ENCODE measurements at places on chromosomes 7 and 10. TPM values are rescaled to one million over a fixed set of nuclear protein-coding genes. Genes with fewer than 3 reads are reported as not detected.

GRCh38 chr7:28355635-28356319 lies 56.5 kb upstream of the CREB5 start:
- H3K27me3 ChIP-seq = no peaks in the 10 kb centered on the region
- no peak for DNase-seq
- no peak overlapping the region for H3K4me3 ChIP-seq
- no peaks in the 10 kb centered on the region for H3K36me3 ChIP-seq
- peak overlapping the region; percentile 45 for H3K27ac ChIP-seq

DNA sequence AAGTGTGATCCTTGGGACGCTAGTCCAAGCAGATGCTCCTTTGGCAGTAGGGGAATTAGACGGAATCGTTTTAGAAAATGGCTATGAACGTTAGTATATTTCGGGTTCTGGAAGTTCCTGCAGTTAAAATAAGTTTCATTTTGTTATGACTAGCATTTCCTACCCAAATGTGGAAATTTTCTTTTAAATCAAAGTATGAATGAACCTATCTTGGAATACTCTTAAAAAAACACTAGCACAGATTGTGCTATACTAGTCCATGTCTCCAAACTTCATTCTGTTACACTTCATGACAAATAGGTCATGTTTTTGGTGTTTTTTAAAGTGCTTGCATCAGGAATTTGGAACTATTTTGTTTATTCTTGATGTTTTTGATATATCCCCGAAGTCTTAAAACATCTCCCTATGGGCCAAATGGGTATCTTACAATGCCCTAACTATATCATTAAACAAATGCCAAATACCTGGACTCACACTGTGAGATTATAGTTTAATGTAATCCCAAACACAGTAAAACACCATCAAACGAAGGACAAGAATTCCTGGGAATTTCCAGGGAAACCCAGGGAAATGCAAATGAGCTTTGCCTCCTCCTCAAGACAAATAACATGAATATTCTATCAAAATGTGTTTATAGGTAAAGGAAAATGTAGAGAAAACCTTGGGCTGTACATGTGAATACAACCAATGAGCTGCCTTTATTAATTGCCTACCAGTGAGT lies 75.9 kb upstream of the PTPRZ1 start:
- H3K27ac ChIP-seq = no peak overlapping the region
- no peaks in the 10 kb centered on the region for H3K27me3 ChIP-seq
- DNase-seq = no peak
- no peak overlapping the region for H3K4me3 ChIP-seq
- H3K36me3 ChIP-seq = no peaks in the 10 kb centered on the region

DNA sequence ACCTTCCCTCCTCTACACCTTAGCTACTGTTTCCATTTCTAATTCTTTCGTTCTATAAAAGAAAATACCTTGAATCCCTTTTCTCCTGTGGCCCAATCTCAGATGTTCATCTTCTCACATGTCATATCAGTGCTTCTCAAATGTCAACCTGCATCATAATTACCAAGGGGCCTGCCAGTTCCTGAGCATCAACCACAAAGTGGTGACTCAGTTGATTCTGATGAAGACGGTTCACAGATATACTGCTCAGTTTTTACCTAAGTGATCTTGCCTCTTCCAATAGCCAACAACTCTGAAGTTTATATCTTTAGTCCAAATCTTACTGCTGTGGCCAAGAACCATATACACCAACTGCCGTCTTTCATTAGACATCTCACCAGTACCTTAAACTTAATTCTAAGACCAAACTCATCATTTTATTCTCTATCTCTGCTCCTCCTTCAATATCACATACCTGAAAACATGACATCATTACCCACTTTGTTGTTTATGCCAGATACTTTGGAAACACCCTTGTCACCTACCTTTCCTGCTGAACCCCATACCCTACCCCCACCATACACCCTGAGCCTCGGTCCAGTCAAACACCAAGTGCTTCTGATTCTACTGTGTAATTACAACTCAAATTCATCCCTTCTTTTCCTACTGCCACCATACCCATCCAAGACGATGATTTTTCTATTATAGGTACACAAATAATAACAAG lies 115.5 kb downstream of the LMBR1 start:
- H3K4me3 ChIP-seq = no peak overlapping the region
- H3K27ac ChIP-seq = no peak overlapping the region
- no peak for DNase-seq
- H3K4me1 ChIP-seq = no peaks in the 10 kb centered on the region
- no peaks in the 10 kb centered on the region for H3K27me3 ChIP-seq
- H3K36me3 ChIP-seq = peaks cover 8% of the 10 kb centered on the region

GRCh38 chr10:79326361-79327089 lies 20.7 kb upstream of the PPIF start:
- no peaks in the 10 kb centered on the region for H3K27me3 ChIP-seq
- no peaks in the 10 kb centered on the region for H3K36me3 ChIP-seq
- no peak overlapping the region for H3K27ac ChIP-seq
- no peak overlapping the region for H3K4me3 ChIP-seq
- no peaks in the 10 kb centered on the region for H3K4me1 ChIP-seq
- DNase-seq = no peak

Gene CALML5
- total RNA-seq = not detected

DNA sequence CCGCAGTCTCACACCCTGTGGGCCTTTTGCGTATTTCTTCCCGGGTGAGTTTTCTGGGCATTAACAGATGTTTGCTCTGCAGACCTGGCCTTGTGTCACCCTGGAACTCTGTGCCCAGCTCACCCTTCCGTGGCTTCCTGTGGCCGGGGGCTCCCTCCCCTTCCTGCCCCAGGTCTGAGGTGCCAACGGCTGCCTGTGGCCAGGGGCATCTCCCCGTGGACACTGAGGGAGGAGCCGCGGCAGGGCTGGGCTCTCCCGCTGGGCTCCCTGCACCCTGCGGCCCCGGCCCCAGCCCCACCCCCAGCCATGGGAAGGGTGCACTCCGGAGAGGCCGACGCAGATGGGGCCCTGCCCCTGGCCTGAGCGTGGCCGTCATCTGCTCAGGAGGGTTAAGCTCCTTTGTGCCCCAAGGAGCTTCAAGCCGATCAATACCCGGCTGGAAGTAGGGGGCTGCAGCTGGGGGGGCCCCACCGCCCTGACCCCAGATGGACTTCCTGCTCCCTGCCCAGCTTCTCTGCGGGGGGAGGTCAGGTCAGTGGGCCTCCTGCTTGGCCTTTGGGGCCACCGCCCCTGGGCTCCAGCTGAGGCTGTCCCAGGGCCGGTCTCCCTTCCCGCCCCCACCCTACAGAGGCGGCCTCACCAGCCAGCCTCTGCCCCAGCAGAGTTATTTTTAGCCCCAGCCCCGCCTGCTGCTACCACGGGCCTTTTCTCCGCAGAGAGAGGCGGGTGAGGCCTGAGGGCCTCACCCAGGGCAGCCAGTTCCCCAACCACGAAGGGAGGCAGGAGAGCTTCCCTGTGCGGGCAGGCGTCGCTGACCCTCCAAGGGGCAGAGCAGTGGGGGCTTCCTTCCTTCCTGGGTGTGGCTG lies 24.2 kb downstream of the PWWP2B start:
- H3K4me1 ChIP-seq = peaks cover 69% of the 10 kb centered on the region
- H3K36me3 ChIP-seq = no peaks in the 10 kb centered on the region
- DNase-seq = peak; percentile 78
- H3K4me3 ChIP-seq = peak overlapping the region; percentile 42

DNA sequence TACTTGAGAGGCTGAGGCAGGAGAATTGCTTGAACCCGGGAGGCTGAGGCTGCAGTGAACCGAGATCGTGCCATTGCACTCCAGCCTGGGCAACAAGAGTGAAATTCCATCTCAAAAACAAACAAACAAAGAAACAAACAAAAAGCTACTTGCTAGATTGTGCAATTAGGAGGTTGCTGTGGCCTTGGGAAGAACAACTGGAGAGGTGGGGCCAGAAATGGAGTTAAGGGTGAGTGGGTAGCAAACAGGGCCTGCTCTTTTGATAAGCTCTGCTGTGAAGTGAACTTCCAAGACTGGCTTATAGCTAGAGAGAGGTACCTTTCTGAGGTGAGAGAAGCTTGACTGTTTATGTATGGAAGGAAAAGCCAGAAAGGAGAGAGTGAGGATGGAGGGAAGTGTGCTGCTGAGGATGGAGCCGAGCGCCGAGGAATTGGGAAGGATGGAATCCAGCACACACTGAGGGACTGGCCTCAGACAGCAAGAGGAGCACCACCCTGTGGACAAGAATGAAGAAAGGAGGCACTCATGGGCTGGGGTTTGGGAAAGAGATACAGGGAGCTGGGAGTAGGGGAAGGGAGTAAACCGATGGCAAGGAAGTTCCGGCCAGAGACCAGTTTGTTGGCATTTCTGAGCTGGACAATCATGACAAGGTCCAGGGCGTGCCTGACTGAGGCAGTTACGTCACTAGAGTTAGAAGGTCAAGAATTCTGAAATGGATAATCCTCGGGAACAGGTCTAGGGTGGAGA lies 7.0 kb upstream of the RPEL1 start:
- no peaks in the 10 kb centered on the region for H3K27me3 ChIP-seq
- no peak overlapping the region for H3K4me3 ChIP-seq
- DNase-seq = no peak
- H3K27ac ChIP-seq = no peak overlapping the region

DNA sequence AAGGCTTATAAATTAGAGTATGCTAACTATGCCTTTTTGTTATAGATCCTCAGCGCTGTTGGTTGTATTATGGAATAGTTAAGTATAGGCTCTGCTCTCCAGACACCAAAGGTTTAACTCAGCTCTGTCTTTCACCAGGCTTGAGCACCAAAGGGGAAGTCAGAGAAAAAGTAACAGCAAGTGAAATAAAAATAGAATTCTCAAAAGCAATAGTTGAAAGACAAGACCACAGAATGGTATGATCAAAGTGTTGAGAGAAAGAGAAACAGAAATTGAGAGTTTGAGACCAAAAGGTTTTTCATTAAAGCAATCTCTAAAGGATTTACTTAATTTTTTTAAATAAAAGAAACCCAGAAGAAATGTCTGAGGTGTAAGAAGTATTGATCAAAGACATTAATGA lies 529.8 kb upstream of the C7orf33 start:
- no peaks in the 10 kb centered on the region for H3K36me3 ChIP-seq
- no peaks in the 10 kb centered on the region for H3K4me1 ChIP-seq
- H3K27me3 ChIP-seq = no peaks in the 10 kb centered on the region
- H3K27ac ChIP-seq = no peak overlapping the region
- DNase-seq = no peak
- no peak overlapping the region for H3K4me3 ChIP-seq

- H3K27me3 ChIP-seq = no peaks in the 10 kb centered on the region
- no peak overlapping the region for H3K4me3 ChIP-seq
- no peaks in the 10 kb centered on the region for H3K4me1 ChIP-seq
Measured at GRCh38 chr10:112340601-112341000, 33.3 kb upstream of the ACSL5 start.

All from left ventricle myocardium inferior (tissue), 1 donor.